ENCODE measurements at places on chromosomes 2 and 18.

GRCh38 chr2:550860-551567, 126.2 kb downstream of the TMEM18 start:
- no peak for DNase-seq

DNA sequence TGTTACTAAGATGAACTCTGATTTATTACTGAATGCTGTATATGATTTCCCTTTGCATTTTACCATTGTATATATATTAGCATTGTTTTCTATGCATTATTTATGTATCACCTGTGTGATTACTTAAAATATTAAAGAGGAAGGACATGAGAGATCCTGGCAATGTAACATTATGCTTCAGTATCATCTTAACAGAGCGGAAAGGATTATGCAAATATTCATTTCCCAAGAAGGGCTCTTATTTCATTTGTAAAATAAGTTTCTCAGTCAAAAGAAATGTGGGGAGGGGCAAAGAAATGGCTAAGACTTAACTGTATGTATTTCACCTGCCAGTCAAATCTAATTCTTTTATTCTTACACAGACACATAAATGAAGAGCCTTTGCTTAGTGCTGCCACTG, 654.2 kb upstream of the PKDCC start:
- DNase-seq: no peak

- no peak for DNase-seq
These were observed 48.1 kb downstream of the MERTK start for GRCh38 chr2:111946294-111947114.

DNA sequence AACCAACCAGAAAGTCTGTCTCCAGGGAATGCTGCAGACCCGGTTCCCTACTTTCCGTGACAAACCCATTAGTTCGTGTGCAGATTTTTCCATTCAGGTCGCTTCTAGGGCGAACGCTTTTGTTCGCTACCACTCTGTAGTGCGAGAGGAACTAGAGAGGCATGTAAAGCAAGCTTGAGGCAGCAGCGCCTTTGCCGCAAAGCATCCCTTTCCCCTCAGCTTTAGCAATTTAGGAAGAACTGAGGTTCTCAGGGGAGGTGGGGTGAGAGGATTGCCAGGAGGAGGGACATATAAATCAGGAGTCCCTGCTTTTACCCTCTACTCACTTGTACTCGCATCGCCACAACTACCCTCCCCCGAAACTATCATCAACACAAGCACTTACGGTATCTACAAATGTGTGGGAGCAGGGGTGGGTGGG, 748 bp upstream of the ZNF804A start:
- no peak for DNase-seq

Data from stimulated activated CD8-positive, alpha-beta memory T cell treated with anti-CD3 and anti-CD28 coated beads, Interleukin-15, amount 100 ng/mL, for 4 hours (primary cell).